COR-L47 (cell line): ENCODE measurements at places on chromosomes 6 and 20.

GRCh38 chr20:61205769-61206168 is 46.3 kb upstream of the CDH4 start:
- DNase-seq = no peak

DNA sequence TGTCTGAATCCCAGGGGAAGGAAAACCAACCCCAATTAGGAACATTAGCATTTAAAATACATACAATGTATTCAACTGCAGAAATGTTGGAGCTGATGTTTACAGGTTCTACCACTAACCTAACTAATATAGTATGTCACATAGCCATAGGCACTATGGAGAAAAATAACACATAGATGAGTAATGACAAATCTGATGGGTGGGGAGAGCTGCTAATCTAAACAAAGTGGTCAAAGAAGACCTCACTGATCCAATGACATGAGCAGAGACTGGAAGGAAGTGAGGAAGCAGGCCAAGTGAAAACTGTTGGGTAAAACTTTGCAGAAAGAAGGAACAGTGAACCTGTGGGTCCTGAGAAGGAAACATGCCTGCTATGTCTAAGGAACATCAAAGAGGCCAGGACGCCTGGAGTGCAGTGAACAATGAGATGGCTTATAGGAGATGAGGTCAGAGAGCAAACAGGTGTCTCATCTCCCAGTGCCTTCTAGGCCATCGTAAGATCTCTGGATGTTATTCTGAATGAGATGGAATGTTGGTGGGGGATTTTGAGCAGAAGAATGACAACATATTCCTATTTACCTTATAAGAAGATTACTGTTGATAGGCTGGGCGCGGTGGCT is 135.7 kb downstream of the ALDH8A1 start:
- DNase-seq = no peak

GRCh38 chr6:11042750-11043377 is 1.2 kb downstream of the ELOVL2 start:
- DNase-seq = no peak

- peak; percentile 82 for DNase-seq
Measured at GRCh38 chr6:26571592-26572296, 25.0 kb upstream of the ABT1 start.

GRCh38 chr6:169101981-169102380 is 151.7 kb downstream of the THBS2 start:
- no peak for DNase-seq

DNA sequence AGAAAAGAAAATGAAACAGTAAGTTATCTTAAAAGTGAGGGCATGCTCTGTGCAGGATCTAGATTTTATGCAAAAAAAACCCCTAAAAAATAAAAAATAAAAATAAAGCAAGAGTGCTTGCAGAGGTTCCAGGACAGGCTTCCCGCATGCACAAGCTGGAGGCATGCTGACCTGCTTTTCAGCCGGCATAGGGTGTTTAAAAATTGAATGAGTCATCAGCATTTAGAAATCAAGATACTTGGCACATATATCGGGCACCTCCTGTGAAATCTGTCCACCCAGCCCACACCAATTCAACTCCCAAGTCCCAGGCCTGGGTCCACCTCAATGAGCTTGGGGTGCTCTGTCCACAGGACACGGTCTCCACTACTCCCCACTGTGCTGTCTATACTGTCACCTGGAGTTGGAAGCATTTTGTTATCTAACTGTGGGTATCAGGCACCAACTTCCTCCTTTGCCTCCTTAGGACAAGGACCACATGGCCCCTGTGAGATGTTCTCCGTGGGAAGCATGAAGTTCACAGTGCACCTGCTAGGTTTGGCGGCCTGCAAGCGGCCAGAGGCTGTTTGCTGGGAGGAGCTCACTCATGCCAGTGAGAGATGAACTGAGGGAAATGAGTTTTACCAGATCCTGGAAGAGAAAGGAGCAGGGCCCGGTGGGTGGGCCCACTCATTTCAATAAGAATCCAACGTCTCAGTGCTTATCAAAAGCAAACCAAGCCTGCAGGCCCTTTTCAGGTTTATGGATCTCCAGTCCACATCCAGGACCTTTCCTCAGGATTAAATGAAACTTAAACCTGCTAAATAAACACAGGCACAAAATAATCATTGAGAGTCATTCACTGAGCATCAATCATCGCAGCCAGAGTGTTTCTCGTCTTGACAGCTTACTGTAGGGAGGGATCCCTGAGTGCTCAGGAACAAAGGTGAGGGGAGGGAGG is 121.1 kb downstream of the FOXA2 start:
- peak; percentile 93 for DNase-seq

DNA sequence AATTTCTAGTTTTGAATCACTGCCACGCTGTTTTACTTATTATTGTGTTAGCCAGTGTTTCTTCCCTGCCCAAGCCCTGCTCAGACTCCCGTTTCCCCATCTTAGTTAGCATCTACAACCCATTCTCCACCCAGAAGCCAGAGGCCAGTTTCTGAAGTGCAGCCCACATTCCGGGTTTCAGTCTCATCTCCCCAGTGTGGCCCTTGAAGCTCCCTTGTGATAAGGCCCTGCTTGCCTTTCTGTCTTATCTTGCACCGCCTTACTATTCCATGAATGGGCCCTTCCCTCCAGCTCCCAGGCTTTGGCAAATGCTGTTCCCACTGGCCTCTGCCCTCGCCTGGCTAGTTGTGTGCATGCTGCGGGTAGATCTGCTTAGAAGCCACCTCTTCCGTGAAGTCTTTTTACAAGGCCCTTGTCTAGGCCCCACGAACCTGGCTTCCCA is 41.1 kb downstream of the TOX2 start:
- no peak for DNase-seq

- DNase-seq = no peak
Measured at GRCh38 chr6:168550326-168550725, 109.3 kb downstream of the SMOC2 start.

- DNase-seq = no peak
Measured at GRCh38 chr20:17619351-17620093, 49.6 kb downstream of the DSTN start.

DNA sequence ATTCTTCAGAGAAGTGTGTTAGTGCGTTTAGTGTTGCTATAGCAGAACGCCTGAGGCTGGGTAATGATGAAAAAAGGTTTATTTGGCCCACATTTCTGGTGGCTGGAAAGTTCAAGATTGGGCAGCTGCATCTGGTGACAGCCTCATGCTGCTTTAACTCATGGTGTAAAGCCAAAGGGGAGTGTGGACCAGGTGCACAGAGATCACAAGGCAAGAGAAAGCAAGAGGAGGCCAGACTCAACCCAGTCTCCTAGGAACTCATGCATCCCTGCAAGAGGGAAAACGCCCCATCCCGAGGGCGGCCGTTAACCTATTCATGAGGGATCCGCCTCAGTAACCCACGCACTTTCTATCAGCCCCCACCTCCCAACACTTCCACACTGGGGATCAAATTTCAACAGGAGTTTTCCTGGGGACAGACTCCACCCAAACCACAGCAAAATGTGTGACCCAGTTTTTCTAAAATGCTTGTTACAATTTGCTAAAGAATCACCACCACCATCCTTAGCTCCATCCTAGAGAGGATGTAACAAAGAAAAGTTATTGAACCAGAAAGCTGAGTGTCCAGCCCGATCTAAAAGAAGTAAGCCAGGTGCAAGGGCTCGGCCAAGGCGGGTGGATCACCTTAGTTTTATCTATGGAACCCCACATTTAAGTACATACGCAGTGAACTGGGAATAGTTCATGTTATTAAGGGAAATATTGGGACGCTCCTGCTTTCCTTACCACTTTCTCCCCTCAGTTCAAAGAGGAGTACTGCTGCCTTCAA is 164.8 kb downstream of the QKI start:
- DNase-seq = no peak

- DNase-seq = no peak
Measured at GRCh38 chr6:148881593-148882311, 134.9 kb downstream of the UST start.

DNA sequence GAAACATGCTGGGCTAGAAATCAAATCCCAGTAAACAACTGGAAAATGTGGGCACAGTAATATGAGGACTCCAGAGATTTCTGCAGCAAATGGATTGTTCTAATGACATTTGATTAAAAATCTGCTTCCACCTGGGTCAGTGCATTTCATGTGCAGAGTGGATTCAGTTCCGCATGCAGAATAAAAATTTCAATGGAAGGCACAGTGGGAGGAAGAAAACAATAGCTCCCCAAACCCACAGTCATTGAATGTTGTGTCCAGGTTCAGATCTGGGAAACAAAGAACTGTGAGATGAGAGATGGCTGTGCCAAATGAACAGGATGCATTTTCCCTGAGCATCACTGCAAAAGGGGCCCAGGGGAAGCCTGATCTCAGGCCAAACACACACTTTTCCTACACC is 403.1 kb downstream of the BTBD9 start:
- DNase-seq = no peak

DNA sequence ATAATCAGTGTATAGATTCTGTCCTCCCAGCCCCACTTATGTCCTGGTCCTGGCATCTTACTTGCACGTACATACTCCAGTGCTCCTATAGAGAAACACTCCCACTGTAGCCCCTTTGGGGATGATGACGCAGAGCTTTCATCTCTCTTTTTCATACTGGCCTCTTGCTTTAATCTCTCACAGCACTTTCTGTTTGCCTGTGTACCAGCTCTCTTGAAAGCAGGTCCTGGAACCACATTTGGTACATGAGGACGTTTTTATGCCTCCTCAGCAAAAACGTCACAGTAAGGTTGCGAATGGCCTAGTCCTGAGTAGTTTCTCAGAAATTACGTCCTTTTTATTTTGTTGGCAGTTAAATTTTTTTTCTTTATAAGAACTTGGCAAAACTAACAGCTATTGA is 10.8 kb downstream of the L3MBTL3 start:
- DNase-seq = no peak

GRCh38 chr6:91633374-91634111 is 1046.7 kb upstream of the MAP3K7 start:
- DNase-seq = no peak

- no peak for DNase-seq
Measured at GRCh38 chr6:128095362-128095761, 194.5 kb upstream of the THEMIS start.

GRCh38 chr20:58084966-58085365 is 143.5 kb downstream of the ANKRD60 start:
- DNase-seq = no peak

DNA sequence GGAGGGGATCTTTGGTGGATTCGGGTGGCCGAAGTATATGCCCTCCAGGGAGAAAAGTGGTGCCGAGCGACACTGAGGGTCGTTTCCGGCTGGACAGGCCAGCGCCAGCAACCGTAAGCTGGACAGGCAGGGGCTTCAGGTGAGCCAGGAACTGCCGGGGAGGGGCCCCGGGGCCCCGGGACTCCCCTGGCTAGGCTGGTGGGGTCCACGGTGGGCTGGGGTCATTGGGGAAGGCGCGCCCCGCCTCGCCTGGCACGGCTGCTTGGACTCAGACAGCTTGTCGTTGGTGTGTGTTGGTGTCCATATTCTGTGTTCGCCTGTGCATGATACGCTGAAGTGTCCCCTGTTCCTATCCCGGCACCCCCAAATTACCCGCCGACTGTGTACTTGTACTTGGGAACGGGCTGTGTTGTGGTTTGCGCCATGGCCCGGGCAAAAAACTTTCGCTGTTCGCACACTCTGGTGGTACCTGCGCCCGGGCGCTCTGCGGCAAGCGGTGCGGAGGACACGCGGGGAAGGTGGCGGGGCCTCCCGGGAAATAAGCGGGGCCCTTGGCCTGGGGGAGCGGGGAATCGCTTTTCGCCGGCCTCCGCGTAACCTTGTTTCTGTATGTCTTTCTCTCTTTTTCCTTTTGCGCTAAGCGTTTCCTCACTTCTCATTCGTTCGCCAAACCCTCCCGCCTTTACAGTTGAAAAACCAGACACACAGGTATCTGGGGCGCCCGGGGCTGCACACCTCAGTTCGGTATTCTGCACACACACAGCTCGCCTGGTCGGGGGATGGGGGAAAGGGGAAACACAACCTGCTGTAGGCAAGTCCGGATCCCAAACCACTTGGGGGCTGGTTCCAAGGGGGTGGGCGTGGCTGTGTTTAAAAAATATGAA is 3.2 kb downstream of the GNAS start:
- DNase-seq = no peak

DNA sequence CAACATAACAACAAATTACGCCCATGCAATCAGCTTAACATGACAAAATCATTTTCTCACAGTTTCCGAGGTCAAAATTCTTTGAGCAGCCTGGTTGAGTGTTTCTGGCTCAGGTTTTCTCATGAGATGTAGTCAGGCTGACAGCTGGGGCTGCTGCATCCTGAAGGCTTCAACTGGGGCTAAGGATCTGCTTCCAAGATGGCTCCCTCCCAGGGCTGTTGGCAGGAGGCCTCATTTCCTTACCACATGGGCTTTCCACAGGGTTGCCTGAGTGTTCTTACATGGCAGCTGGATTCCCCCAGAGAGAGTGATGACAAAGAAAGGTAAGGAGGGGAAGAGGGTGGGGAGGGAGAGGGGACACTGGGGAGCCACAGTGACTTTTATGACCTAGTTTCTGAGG is 63.1 kb upstream of the NNAT start:
- no peak for DNase-seq

DNA sequence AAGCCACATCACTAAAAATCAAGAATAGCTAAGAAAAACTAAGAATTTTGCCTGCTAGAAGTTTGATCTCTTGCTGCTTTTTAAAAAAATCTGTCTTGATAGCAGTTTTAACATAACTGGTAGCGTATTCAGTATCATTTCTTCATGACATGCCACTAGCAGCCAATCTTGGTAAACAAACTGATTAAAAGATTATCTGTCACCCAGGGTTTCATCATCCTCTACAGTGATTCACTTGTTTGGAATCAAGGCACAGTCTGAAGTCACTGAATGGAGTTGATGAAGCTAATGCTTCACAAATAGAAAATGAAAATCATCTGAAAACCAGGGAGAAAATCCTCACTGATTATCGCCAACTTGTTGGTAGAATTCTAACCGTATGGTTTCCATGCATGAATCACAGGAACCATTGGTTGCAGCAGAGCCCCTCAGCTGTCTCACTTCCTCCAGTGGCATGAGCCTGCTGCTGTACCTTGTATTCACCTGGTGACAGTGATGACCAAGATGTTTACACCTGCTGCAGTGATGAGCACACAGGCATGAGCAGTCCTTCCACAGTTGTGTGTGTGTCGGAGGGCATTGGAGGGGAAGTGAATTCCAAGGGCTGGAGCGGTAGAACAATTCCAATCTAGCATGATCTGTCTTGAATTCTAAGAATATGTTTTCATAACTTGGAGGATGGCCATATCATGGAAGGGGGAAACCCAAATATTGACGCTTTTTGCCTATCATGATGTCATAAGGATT is 275.0 kb downstream of the KHDC1L start:
- no peak for DNase-seq

DNA sequence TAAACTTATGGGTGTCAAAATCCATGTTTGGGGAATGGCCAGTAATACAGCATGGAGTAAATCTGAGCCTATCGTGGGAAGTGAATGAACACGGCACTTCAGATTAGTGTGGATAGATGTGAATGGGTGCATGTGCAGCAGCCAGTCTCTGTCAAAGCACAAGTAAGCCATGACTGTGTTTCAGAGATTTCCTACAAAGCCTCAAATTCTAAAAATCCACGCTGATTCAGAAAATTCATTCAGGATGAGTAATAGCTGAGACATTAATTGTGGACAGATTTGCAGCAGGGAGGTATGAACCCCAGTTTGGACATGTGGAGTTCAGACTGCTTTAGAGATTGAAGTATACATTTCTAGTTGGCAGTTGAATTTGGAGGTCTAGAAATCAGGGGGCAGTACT is 115.1 kb downstream of the QKI start:
- DNase-seq = no peak

- DNase-seq = no peak
Measured at GRCh38 chr6:43934803-43935602, 165.0 kb downstream of the VEGFA start.

GRCh38 chr20:49039854-49040253 is 6.3 kb upstream of the CSE1L start:
- no peak for DNase-seq
